ENCODE measurements at places on chromosomes 4 and X.

DNA sequence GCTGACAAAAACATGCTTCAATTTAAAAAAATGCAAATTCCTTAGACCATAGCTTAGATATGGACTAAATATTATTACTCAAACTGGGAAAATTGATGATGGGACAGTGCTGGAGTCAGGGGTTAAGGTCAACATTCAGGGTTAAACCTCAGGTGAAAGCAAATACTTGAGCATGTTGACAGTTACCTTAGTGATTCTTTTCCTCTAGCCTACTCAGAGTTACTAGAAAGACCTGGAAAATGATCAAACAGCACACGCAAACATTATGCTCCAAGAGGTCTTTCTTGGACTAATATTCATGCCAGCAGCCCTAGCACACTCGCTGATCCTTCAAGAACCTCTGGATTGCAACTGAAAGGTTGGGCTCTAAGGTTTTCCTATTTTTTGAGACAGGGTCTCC lies 10.8 kb downstream of the IGFBP7 start:
- DNase-seq: no peak

- no peak for DNase-seq
These were observed 2252.9 kb upstream of the AGA start for GRCh38 chr4:179695175-179695574.

GRCh38 chrX:9539605-9540387 lies 74.9 kb downstream of the TBL1X start:
- DNase-seq: no peak

DNA sequence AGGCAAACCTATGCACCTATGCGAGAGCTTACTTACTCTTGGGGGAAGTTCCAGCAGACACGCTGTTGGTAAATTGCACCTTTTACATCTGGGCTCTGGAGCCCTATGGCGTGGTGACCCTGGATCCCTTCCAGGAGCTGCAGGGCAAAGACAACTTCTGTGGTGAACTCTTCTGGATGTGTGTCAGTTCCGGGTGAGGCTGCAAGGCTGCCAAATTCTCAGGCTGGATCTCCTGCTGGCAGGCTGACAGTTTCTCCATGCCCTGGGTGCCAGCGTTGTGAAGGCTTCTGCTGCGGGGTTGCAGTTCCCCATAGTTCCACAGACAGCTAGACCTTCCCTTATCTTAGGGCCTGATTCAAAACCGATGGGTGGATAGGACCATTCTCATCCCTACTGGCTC lies 37.9 kb downstream of the RAP2C start:
- DNase-seq: no peak

GRCh38 chr4:78735697-78736096 lies 40.5 kb upstream of the BMP2K start:
- no peak for DNase-seq

- DNase-seq: no peak
These were observed 102.4 kb downstream of the CAMK2D start for GRCh38 chr4:113659127-113659526.

GRCh38 chrX:50942471-50942870 lies 31.9 kb downstream of the BMP15 start:
- DNase-seq: no peak

GRCh38 chr4:1323635-1324442 lies 23.2 kb upstream of the UVSSA start:
- no peak for DNase-seq

DNA sequence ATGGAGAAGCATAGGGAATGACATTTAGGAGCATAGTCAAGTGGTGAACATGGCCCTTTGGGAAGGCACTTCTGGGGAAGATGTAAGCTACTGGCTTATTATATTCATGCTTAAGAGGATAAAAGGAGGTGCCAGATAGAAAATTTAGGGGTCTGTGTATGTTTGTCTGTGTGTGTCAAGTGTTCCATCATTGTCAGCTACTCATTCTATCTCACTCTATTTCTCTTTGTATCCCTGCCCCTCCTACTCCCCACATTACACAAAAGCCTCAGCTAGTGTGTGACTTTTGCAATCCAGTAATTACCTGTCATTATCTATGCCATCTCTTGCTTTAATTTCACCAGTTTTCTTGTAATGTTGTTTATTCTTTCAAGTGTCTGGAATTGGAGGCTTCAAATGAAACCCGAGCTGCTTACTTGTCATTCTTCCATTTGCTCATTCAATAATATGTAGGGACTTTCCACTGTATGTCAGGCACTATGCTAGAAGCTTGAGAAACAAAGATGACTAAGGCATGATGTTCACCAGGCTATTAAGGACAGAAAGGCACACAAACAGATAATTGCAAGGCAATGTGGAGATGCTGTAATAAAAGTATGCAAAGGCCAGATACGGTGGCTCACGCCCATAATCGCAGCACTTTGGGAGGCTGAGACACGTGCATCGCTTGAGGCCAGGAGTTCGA lies 229.8 kb upstream of the TEX13C start:
- DNase-seq: no peak

DNA sequence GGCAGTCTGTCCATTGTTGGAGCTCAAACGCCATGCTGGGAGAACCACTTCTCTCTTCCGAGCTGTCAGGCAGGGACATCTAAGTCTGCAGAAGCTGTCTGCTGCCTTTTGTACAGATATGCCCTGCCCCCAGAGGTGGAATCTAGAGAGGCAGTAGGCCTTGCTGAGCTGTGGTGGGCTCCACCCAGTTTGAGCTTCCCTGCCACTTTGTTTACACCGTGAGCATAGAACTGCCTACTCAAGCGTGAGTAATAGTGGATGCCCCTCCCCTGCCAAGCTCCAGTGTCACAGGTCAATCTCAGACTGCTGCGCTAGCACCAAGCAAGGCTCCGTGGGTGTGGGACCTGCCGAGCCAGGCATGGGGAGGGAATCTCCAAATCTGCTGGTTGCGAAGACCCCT lies 145.7 kb downstream of the VSIG4 start:
- no peak for DNase-seq

- no peak for DNase-seq
These were observed 1716.3 kb downstream of the C4orf33 start for GRCh38 chr4:130812117-130812765.

DNA sequence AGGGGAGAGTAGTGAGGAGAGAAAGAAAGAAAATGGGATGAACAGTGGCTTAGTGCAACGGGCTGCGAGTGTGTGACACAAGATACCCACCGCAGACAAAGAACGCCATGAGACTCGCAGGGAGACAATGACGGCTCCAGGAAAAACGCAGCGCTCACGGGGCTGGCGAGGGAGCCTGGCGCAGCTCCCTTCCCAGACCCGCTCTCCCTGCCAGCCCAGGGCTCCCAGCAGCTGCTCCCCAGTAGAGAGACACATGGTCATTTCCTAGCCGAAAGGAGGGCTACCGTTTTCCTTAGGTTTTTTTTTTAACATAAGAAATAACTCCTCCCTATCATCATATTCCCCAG lies 149.5 kb downstream of the MAML3 start:
- DNase-seq: no peak

DNA sequence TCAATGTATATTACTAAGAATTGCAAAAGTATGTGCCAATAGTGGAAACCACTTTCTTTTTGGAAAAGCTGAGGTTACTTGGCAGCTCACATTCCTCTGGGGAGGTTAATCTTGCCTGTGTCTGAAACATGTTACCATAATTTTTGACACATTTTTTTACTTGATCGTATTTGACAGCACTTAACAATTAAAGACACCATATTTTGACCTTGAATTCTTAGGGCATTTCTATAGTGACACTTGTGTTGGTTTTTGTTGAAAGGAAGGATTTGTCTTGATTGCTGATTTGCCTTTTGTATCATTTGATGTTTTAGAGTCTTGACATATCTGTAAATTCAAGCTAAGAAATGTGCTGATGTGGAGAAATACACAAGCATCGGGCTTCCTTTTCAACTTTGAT lies 2135.5 kb downstream of the PCDH7 start:
- DNase-seq: no peak

- DNase-seq: no peak
These were observed 275.4 kb upstream of the PITX2 start for GRCh38 chr4:110898290-110898689.

DNA sequence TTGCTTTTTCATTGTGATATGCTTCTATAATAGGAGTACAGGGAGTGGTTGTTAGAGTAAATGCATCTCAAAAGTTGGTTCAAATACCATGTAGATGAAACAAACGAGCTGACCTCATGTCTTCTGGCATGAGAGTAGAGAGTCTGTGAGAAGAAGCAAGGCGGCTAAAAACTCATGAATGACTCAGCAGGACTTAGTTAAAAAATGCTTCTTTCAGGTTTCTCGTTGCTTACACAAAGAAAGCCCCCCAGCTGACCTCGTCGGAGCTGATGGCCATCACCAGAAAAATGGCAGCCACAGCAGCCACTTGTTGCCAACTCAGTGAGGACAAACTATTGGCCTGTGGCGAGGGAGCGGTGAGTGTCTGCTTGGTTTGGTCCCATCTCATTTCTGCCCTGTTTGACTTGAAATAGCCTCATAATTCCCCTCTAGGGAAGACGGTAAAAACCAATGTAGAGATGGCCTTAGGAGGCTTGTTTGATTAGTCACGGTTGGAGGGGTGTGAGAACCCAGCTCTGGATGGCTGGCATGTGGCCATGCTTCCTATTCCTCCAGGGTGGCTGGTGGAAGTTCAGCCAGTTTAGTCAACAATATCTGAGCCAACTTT lies 14.5 kb downstream of the AFP start:
- no peak for DNase-seq

- no peak for DNase-seq
These were observed 139.3 kb downstream of the GPR143 start for GRCh38 chrX:9626379-9626778.

GRCh38 chrX:44915361-44915868 lies 42.4 kb downstream of the KDM6A start:
- DNase-seq: no peak

DNA sequence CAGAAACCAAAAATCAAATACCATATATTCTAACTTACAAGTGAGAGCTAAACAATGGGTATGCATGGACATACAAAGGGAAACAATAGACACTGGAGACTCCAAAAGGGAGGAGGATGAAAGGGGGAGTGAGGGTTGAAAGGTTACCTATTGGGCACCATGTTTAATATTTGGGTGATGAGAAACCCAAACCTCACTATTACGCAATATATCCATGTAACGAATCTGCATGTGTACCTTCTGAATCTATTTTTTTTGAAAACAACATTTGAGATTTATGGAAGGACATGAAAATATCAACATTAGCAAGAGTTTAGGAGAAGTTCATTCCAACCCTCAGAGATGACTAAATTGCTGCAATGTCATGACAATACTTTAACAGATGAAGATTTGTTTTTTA lies 586.1 kb downstream of the GBA3 start:
- DNase-seq: no peak

- DNase-seq: no peak
These were observed 81.5 kb downstream of the QRFPR start for GRCh38 chr4:121299367-121299766.

- DNase-seq: no peak
These were observed at the start of gene RNF128 for GRCh38 chrX:106726485-106727437. RNF128 (plus strand) TSS chrX:106726701; CDS start chrX:106726914, 213 bp downstream.

- no peak for DNase-seq
These were observed 2.5 kb downstream of the ARAP2 start for GRCh38 chr4:36241771-36242170.

DNA sequence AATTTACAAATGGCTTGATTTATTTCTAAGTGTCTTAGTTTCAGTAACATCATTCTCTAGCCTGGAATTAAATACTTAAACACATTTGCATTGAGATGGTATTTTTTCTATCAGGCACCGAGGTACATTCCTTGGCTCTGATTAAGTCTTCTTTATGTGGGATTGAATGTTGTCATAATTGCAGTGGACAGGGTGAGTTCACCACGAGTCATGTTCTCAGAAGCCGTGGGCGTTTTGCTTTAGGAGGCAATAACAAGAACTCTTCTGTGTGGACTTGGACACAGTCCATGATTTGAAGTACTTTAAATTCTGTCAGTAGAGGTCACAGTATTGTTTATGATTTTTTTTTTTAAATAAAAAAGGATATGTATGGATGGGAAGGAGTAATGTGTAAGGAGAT lies 57.1 kb upstream of the EFHC2 start:
- DNase-seq: no peak

GRCh38 chrX:118644378-118644777 lies 83.0 kb upstream of the IL13RA1 start:
- DNase-seq: no peak

DNA sequence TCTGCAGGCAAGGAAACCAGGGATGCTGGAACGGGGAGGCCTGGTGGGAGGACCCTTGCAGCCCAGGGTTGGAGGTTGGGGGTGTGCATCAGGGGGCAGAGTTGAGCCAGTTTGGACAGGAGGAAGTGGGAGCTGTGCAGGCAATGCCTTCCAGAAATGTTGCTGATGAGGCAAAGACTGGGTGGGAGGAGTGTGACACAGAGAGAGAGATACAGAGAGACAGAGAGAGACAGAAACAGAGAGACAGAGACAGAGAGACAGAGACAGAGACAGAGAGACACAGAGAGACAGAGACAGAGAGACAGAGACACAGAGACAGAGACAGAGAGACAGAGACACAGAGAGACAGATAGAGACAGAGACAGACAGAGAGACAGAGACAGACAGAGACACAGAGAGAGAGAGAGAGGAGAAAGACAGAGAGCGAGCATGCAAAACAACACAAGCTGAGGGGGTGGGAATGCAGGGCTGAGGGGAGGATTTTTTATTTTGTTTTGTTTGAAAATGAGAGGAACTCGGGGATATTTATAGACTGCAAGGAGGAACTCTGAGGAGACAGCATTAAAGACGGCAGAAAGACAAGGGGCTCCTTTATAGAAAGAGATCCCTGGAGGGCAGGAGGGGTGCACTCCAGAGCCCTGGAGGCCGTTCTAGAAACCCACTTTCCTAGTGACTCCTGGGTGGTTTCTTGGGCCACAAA lies 1.9 kb upstream of the HAUS3 start:
- DNase-seq: no peak

GRCh38 chr4:159552979-159553768 lies 450.3 kb downstream of the RAPGEF2 start:
- DNase-seq: no peak

- no peak for DNase-seq
These were observed 154.0 kb upstream of the RASGEF1B start for GRCh38 chr4:81625422-81626417.

DNA sequence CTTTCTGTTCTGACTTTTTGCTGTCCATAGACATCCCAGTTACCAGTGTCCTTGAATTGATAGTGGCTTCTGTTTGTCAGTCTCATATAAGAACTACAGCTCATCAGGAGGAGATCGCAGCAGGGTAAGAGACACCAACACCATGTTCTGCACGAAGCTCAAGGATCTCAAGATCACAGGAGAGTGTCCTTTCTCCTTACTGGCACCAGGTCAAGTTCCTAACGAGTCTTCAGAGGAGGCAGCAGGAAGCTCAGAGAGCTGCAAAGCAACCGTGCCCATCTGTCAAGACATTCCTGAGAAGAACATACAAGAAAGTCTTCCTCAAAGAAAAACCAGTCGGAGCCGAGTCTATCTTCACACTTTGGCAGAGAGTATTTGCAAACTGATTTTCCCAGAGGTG lies 30.1 kb downstream of the GUCY1A1 start:
- DNase-seq: no peak
